ENCODE measurements at places on chromosomes 2 and 18. TPM values are rescaled to one million over a fixed set of nuclear protein-coding genes. Genes with fewer than 3 reads are reported as not detected.

DNA sequence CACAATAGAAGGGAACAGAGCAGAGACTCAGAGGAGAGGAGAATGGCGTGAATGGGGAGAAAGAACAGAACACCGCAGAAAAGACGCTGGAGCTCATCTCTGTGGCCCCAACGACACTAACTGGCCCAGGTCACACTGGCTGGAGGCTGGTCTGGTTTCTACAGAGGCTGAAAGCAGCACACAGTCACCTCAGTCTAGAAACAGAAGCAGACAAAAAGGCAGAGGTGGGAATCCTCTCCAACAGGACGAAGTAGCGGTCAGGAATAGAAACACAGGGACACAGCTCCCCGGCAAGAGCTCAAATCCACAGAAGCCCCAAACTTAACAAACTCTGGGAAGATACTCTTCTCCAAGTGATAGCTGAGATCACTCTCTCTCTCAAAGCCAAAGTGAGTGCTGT, 9.2 kb downstream of the SLC66A2 start:
- H3K4me3 ChIP-seq = no peak overlapping the region
- peaks cover 30% of the 10 kb centered on the region for H3K4me1 ChIP-seq
- no peak for DNase-seq
- peaks cover 25% of the 10 kb centered on the region for H3K36me3 ChIP-seq
- H3K27ac ChIP-seq = no peak overlapping the region

Gene NYAP2
- not detected for total RNA-seq

DNA sequence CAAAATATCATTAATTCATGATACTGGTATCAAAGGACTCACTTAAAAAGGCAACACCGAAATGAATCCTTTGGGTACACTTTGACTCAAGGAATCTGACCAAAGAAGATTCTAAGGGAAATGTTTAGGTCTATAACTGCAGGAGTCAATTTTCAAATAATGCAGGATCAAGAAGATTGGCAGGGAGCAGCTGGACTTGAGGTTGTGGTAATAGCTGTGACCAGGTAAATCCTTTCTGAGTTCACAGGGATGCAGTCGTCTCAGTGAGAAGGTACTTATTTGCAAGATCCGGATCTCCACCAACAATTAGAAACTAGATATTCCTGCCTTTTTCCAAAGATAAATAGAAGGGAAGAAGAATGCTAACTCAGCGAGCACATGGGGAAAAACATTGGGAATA, 96.9 kb downstream of the SCN9A start:
- DNase-seq = no peak
- H3K4me3 ChIP-seq = no peak overlapping the region
- no peak overlapping the region for H3K27ac ChIP-seq

GRCh38 chr2:25159949-25160348, 8.4 kb downstream of the POMC start:
- DNase-seq = no peak
- peaks cover 11% of the 10 kb centered on the region for H3K27me3 ChIP-seq
- H3K4me3 ChIP-seq = no peak overlapping the region
- no peaks in the 10 kb centered on the region for H3K36me3 ChIP-seq

Gene PROKR1
- not detected for total RNA-seq

- H3K4me3 ChIP-seq = no peak overlapping the region
- no peaks in the 10 kb centered on the region for H3K4me1 ChIP-seq
- no peaks in the 10 kb centered on the region for H3K36me3 ChIP-seq
- DNase-seq = no peak
- H3K27me3 ChIP-seq = no peaks in the 10 kb centered on the region
- H3K27ac ChIP-seq = no peak overlapping the region
Measured at GRCh38 chr2:195447323-195447975, 209.6 kb upstream of the SLC39A10 start.

DNA sequence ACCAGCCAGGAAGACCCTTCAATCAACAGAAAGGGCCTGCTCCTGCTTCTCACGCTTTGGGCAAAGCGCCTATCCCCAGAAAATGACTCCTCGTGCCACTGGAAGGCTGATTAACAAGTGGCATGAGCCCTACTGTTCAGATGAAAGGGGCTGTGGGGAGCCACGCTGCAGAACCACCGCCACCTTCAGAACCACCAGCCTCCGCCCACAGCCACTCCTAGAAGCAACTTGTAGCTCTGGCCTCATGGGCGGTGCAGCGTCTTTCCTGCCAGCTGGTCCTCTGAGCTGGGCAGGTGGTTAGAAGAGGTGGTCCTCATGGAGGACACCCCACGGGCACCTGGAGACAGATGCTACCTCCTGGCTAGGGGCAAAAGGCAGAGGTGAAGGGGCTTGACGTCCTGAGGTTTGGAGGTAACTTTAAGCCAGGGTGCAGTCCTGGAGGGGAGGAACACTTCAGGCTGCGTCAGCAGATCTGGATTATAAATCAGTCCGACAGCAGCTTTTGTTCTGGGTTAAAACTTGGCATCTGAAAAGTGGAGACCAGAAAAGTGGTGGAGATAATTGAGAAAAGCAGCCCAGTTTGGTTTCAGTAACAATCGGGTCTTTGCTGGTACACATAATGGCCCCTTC, 861 bp upstream of the SEMA4C start:
- DNase-seq = peak; percentile 66
- peak overlapping the region; percentile 89 for H3K27ac ChIP-seq
- peak overlapping the region; percentile 38 for H3K4me3 ChIP-seq

Gene FSHR
- total RNA-seq = not detected

- no peaks in the 10 kb centered on the region for H3K27me3 ChIP-seq
- no peaks in the 10 kb centered on the region for H3K4me1 ChIP-seq
- no peak for DNase-seq
Measured at GRCh38 chr18:60021556-60021955, 121.8 kb downstream of the PMAIP1 start.

- H3K27me3 ChIP-seq = peaks cover 20% of the 10 kb centered on the region
- no peak for DNase-seq
- H3K4me3 ChIP-seq = no peak overlapping the region
- H3K36me3 ChIP-seq = no peaks in the 10 kb centered on the region
- peaks cover 9% of the 10 kb centered on the region for H3K4me1 ChIP-seq
Measured at GRCh38 chr18:48404716-48405507, 4.3 kb downstream of the ZBTB7C start.

Gene MC2R
- total RNA-seq = not detected

Gene FBXO36
- total RNA-seq = 1.1 TPM

Gene NCKAP5
- total RNA-seq = not detected

DNA sequence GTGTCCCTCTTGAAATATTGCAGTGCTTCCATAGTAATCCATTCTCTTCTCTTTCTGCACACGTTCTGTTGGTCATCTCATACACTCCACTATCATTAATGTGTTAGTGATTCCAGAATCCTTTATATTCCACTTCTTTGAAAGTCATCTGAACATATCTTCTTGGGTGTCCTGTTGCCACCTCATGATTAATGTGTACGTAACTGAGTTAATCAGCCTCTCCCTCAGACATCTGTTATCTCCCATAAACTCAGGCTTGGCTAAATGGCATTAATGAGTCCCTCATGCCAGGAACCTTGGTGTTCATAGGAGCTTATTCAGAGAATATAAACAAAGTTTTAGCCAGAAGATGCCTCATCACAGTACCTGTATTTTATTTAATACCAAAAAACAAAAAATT, 126.4 kb downstream of the NCOA1 start:
- no peaks in the 10 kb centered on the region for H3K36me3 ChIP-seq
- no peak for DNase-seq
- H3K27ac ChIP-seq = no peak overlapping the region
- H3K4me3 ChIP-seq = no peak overlapping the region
- no peaks in the 10 kb centered on the region for H3K4me1 ChIP-seq

DNA sequence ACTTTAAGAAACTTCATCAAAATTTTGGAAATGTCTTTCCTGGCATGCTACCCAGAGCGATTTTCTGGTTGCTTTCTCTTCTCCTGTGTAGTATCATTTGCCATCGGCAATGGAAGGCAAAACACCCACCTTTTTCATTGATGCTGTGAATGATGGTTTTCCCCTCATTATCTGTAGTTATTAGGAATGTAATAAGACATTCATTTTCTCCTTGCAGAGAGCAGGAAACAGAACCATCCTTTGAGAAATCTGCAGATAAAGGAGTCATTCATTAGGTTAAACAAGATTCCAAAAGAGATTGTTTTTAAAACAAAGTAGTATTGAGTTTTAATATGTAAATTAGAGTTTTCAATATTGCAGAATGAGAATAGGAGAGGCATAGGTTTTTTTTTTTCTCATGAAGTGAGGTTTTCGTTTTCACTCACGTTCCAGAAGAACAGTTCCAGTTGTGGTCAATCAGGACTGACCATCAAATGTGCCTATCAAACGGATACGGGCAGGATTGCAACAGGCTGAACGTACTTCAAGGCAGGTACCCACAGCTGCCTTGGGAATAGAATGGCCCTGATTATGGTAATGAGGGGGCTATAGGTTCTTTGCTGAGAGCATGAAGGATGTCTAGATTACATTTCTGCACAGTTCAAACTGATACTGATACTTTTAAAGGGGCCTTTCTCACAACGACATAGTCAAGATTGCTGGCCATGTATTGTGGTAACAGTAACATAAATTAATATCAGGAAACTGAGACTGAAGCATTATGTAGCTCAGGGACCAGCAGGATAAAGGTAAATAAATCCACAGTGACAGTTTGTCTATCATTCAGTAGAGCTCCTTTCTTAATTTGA, 49.8 kb upstream of the PLA2R1 start:
- H3K27ac ChIP-seq = no peak overlapping the region
- H3K36me3 ChIP-seq = no peaks in the 10 kb centered on the region
- no peak for DNase-seq
- H3K27me3 ChIP-seq = no peaks in the 10 kb centered on the region
- no peak overlapping the region for H3K4me3 ChIP-seq
- H3K4me1 ChIP-seq = no peaks in the 10 kb centered on the region

Gene EGR4
- total RNA-seq = 0.35 TPM

DNA sequence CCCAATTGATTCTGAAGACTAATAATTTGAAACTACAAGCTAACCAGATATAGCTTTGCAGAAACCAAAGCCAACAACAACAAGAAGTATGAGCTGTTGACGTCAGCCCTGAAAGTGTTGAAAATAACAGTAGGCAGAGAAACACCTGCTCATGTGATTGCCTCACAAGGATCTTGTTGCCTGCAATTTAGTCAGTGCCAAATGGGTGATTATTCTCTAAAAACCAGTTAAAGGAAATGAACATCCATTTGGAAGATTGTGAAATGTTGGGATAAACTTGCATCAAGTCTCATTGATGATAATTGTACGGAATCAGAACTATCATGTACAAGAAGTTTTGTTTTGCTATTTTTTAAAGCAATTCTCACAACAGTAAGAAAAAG, 2.8 kb downstream of the CYTIP start:
- H3K36me3 ChIP-seq = no peaks in the 10 kb centered on the region
- no peaks in the 10 kb centered on the region for H3K27me3 ChIP-seq
- peaks cover 15% of the 10 kb centered on the region for H3K4me1 ChIP-seq
- peak; percentile 60 for DNase-seq
- peak overlapping the region; percentile 87 for H3K4me3 ChIP-seq

DNA sequence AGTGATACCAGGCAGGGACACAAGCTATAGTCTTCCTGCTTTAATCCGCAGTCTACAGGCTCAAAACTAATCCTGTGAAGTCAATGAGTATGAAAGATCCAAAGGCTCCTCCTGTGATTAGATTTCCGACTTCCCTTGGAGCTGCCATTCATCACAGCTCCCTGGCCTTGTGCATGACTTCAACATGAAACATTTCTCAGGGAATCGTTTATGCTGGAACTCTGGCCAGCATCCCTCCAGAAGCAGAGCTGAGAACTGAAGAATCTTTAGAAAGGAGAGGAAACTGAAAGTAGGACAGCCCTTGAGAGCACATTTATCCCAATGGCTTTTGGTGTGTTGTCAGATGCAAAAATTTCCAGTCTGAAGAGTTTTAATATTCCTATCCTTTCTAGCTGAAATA, 84.3 kb upstream of the SESTD1 start:
- H3K27ac ChIP-seq = no peak overlapping the region
- DNase-seq = no peak
- H3K36me3 ChIP-seq = no peaks in the 10 kb centered on the region
- H3K4me1 ChIP-seq = no peaks in the 10 kb centered on the region

GRCh38 chr2:50991602-50992001, 40.3 kb downstream of the NRXN1 start:
- no peak overlapping the region for H3K27ac ChIP-seq
- no peak for DNase-seq
- H3K36me3 ChIP-seq = no peaks in the 10 kb centered on the region
- H3K27me3 ChIP-seq = no peaks in the 10 kb centered on the region
- no peak overlapping the region for H3K4me3 ChIP-seq

- no peak for DNase-seq
- peaks cover 3% of the 10 kb centered on the region for H3K4me1 ChIP-seq
- H3K27ac ChIP-seq = no peak overlapping the region
- H3K4me3 ChIP-seq = no peak overlapping the region
- H3K27me3 ChIP-seq = no peaks in the 10 kb centered on the region
Measured at GRCh38 chr2:26395394-26395793, 6.3 kb upstream of the DRC1 start.

DNA sequence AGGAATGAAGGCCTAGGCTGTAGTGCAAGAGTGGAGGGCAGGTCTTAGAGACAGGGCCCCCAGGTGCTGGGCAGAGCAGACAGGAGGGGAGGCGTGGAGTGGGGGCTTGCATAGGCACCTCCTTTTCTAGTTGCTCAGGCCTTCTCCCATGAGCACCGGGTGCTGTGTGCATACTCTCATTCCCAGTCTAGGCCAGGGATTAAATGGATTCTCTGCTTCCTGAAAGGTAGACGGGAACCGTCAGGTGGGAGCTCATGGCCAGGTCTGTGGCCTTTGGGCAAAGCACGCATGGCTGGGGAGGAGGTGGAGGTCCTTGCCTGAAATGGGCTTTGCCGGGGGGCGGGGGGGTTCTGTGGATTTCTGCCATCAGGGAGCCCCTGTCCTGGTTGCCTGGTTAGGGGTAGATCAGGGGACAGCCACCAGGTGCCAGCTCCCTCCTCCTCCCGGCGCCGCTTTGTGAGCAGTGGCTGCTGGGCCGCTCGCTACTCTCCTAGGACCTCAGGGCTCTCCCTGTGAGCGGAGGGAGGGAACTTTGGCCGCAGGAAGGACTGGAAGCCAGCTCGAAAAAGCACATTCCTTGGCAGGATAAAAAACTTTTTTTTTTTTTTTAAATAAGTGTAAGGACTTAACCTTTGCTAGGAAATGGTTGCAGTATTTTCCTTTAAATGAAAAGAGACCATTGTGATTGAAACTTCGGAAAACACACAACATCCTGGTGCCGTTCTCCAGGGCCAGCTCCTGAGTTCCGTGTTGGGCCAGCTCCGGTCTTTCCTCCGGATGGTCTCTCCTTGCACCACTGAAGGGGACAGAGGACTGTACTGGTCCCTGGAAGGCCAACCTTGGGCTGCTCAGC, 82.8 kb upstream of the HAAO start:
- no peak overlapping the region for H3K4me3 ChIP-seq
- H3K27me3 ChIP-seq = no peaks in the 10 kb centered on the region
- no peak for DNase-seq

GRCh38 chr2:227617316-227618230, at the start of gene SCYGR4:
TSS of gene SCYGR4 (plus strand) at chr2:227617498. CDS start at chr2:227617498, 0 bp downstream.
- no peaks in the 10 kb centered on the region for H3K36me3 ChIP-seq
- no peaks in the 10 kb centered on the region for H3K4me1 ChIP-seq
- H3K27me3 ChIP-seq = no peaks in the 10 kb centered on the region
- no peak within 1 kb of the TSS for H3K4me3 ChIP-seq
- DNase-seq = no peak

- H3K27ac ChIP-seq = no peak overlapping the region
- H3K27me3 ChIP-seq = no peaks in the 10 kb centered on the region
- no peaks in the 10 kb centered on the region for H3K4me1 ChIP-seq
- H3K36me3 ChIP-seq = no peaks in the 10 kb centered on the region
- H3K4me3 ChIP-seq = no peak overlapping the region
- no peak for DNase-seq
Measured at GRCh38 chr2:56444339-56444738, 260.5 kb downstream of the CCDC85A start.

Gene CRACDL
- total RNA-seq = 1.8 TPM

Measured in T-cell (primary cell).